Activated T-cell treated with anti-CD3 and anti-CD28 coated beads, Interleukin-2, amount 50 U/mL, for 72 hours (primary cell): ENCODE measurements at places on chromosomes 3 and 15.

DNA sequence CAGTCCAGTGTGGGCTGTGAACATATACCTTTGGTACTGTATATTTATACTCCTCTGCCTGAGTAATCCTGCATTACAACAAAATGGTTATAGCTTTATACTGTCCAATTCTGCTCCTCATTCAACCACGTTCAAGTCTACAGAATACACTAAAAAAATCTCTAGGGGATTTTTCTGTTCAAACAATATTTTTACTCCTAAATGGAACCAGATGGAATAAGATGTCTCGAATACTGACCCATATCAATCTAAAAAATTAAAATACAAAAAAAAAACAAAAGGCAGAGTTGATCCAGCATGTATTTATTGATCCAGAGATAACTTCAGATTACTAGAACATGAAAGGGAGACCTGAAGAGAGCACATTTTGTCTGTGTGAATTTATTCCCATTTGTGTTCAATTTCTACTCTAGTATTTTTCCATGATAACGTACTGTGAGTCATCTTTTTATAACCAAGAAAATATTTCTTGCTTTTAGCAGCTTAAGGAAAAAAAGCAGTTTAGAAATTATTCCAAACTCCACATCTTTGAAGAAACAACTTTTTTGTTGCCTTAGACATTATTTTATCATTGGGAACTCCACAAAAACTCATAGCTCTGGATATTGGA is 910.7 kb downstream of the TBL1XR1 start:
- DNase-seq = no peak

- no peak for DNase-seq
Observed at GRCh38 chr15:59271595-59272201, 65.1 kb downstream of the LDHAL6B start.

- no peak for DNase-seq
Observed at GRCh38 chr3:64160000-64160695, 65.1 kb downstream of the PRICKLE2 start.

DNA sequence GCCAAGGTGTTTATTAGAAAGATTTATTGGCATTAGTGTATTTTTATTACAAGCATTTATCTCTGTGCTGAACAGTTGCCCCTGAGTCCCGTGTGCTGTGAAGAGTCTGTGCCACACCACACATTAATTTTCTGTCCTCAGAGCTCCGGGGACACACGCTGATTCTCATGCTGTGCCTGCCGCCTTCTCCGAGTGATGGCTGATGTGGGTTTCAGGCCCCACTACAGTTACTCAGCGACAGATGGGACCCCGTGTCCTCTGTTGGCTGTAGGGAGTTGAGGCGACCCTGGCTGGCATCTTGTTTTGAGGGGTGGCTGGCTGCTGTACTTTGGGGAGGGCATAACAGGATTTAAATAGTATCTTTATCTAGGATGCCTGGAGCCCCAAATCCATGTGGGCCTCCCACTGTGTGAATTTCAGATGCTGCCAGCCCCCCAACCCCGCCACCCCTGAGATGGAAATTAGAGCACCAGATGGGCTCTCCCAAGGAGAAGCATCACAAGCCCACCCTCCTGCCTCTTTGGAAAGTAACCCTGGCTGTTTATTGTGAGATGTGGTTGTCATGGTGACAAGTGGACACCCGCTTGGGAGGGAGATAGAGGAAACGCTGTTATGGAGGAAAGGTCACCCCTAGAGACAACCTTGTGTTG is 185.6 kb downstream of the APBA2 start:
- no peak for DNase-seq

GRCh38 chr15:36996538-36997181 is 103.7 kb downstream of the MEIS2 start:
- no peak for DNase-seq

- DNase-seq = no peak
Observed at GRCh38 chr3:181716966-181717365, 5.2 kb downstream of the SOX2 start.

GRCh38 chr15:33142708-33143107 is 51.8 kb downstream of the FMN1 start:
- DNase-seq = no peak

- DNase-seq = peak; percentile 8
Observed at GRCh38 chr3:66938338-66938963, 59.7 kb upstream of the KBTBD8 start.

DNA sequence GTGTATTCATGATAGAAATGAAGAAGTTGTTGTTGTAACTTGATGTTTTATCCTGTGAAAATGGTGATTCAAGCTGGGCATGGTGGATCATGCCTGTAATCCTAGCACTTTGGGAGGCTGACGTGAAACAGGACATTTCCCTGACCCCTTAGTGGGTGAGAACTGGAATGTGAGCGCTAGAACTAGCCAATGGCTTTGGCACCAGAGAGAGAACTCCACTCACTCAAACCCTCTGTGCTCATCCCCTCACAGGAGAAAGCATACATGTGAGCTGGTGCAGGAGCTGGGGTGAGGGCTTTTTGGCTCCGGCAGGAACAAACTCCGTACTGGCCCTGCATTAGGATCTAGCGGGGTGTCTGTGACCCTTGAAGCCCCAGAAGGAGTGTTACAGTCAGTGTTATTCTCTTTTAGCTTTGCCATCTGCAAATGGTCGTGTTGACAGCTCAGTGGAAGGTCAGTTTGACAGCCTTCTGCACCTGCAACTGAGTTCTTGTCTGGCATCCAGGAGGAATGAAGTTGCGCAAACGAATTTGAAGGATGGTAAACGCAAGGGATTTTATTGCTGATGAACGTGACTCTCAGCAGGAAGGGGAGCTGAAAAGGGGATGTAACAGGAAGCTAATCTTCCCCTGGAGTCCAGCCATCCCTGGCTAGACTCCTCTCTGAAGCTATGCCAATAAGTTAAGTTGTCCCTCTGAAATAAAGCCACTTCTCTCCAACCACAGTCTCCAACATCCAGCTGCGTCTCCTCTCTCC is 1016.6 kb upstream of the CADM2 start:
- no peak for DNase-seq

DNA sequence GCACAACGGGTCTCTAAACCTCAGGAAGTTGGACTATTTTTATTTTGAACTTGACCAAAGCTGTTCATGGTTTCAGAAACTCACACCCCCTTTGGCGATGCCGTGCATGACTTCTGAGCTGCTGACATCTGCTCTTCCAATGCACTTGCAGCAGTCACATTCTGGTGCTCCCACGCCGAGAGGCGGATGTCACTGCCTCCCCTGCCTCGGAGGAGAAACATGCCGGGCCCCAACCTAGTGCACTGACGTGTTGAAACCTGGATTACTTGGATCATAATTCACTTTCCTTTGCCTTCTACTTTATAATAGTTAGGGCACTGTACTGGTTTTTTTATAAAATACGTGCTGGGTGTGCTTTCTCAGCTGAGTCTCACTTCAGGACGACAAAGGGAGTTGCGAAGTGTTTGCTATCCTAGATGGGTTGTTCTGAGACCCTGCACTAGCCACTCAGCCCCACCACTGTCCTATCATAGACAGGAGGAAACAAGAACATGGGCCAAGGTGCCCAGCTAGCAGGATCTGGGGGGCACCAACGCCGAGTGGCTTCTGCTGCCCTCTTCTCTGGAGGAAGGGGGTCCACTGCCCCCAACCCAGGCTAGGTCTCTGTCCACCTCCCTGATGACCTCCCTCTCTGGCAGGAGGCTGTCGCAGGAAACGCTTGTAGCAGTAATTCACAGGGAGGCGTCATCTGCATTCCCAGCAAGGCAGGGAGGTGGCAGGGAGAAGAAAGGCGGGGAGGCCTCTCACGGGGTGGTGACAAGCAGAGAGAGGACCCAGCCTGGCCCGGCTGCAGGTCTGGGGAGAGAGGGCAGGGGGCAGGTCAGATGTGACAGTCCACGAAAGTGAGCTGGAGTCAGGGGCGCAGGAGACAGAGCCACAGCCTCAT is 158.8 kb upstream of the IQSEC1 start:
- no peak for DNase-seq

GRCh38 chr3:7709376-7710082 is 792.1 kb upstream of the LMCD1 start:
- DNase-seq = no peak

GRCh38 chr15:64542091-64542490 is 81.7 kb downstream of the ZNF609 start:
- no peak for DNase-seq

DNA sequence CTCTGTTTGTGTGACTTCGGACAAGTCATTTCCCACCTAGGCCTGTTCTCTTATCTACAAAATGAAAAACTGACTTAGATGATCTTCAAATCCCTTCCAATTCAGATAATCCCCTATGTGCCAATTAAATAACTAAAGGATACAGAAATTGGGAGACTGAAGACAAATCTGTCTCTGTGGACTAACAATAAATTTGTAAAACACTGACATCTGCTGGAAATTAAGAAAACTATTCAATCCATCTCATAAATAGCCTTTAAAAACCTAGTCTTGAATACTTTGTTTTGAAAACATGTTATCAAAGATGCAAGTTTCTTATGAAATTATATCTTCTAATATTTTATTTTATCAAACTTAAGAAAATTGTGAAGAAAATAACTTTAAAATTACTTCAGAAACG is 38.3 kb downstream of the MTHFS start:
- no peak for DNase-seq

GRCh38 chr15:98878862-98879261 is 128.7 kb downstream of the PGPEP1L start:
- DNase-seq = no peak

- no peak for DNase-seq
Observed at GRCh38 chr15:95615436-95615835, 715.1 kb upstream of the NR2F2 start.

DNA sequence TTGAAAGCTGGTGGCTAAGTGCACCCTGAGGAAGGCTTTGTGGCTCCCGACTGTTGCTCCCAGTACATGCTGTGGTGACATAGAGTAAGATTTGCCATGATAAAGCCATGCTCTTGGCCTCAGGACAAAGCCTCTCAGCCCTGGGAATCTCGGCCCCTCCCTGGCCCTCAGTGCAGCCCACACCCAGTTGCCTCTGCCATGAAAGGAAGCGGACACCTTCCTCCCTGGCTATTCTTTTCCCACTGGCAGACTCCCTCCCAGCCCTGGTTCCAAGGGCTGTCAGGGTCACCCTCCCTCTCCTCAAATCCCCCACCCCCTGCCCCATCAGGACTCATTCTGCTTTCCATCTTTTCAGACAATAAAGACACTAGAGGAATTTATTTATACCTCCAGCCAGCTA is 119.8 kb upstream of the NEO1 start:
- no peak for DNase-seq

DNA sequence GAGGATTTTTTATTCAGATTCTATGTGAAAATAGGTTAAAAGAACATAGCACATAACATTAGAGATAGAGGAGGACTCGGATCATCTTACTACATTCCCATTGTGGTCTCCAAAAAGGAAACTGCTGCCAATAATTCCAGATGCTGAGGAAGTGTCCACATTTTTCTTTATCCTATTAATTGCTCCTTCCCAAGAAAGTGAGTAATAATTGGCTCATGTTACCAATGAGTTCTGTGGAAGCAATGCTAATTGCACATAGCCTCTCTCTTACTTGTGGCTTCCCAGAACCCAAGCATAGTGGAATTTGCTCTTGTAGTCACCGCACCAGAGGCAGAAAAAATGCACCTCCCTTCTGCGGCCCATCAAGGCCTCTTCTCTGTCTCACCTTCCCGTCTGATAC is 208.4 kb downstream of the PLOD2 start:
- DNase-seq = no peak

DNA sequence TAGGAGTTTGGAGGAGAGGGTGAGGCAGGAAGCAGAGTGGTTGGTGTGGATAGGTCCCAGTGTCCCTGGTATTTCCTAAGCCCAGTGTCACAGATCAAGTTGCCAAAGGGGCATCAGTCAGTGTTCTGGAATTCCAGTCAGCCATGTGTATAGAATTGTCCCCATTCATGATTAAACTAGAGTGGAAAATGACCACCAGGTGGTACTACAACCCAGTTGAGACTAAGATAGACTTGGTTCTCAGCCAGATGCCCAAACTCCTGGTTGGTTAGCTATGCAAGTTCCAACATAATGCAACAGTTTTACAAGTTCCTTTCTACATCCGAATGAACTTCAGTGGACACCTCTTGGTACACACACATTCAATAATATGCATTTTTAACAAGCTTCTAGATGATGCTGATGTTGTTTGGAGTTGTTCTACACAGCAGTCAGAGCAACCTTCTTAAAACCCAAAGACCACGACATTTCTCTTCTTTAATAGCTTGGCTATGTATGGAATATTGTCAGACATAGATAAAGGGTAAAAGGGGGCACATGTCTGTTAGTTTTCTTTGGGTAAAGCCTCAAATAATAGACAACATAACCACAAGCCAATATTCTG is 8.4 kb upstream of the ATR start:
- DNase-seq = peak; percentile 33

- peak; percentile 47 for DNase-seq
Observed at GRCh38 chr15:23877502-23878412, 190.7 kb upstream of the NDN start.

- DNase-seq = no peak
Observed at GRCh38 chr15:64762546-64762945, 12.8 kb downstream of the RBPMS2 start.

- no peak for DNase-seq
Observed at GRCh38 chr15:73907035-73907408, 19.2 kb upstream of the LOXL1 start.

- DNase-seq = no peak
Observed at GRCh38 chr3:172347895-172348679, 100.2 kb downstream of the GHSR start.

DNA sequence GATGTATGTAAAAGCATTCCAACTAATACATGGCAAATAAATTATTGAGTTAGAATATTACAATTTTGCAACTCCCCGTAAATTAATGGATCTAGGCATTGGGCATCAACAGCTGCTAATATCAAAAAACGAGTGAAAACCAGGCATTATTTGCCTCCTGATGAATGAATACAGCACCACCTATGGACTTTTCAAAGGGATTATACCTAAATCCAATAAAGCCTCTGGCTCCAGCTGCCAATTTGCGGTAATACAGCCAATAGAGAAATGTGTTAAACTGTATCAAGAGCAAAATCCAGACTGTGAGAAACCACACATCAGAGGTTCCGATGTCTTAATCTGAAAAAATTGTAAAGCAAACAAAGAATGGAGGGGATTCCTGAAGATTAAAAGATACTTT is 16.3 kb upstream of the A4GNT start:
- DNase-seq = no peak

DNA sequence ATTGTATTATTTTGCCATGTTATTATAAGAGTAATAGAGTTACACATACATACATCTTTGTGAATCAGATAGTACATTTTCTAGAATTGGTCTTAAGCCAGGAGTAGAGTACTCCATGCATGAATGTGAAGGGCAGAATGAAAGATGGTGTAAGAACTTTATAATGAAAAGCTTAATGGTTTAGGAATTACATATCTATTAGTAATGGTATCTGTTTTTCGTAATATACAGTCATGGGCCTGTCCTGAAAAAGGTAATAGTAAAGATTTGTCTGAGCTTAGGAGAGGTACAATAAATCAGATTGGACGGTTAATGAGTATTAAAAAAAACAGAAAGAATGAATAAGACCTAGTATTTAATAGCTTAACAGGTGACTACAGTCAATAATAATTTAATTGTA is 118.2 kb upstream of the PRTG start:
- DNase-seq = no peak

GRCh38 chr3:194935061-194935460 is 249.4 kb downstream of the FAM43A start:
- DNase-seq = no peak

GRCh38 chr15:88267720-88268119 is 11.2 kb upstream of the NTRK3 start:
- no peak for DNase-seq

GRCh38 chr15:57251941-57252340 is 124.4 kb upstream of the CGNL1 start:
- no peak for DNase-seq

- DNase-seq = peak; percentile 10
Observed at GRCh38 chr3:14806641-14807263, 12.0 kb upstream of the FGD5 start.

- no peak for DNase-seq
Observed at GRCh38 chr3:27380433-27381357, 11.5 kb upstream of the NEK10 start.
